ENCODE measurements at places on chromosomes 13 and 19.

GRCh38 chr19:10615429-10616023, 9.8 kb upstream of the SLC44A2 start:
- DNase-seq: no peak

GRCh38 chr13:41550276-41550675, 92.9 kb downstream of the RGCC start:
- DNase-seq: peak; percentile 62

DNA sequence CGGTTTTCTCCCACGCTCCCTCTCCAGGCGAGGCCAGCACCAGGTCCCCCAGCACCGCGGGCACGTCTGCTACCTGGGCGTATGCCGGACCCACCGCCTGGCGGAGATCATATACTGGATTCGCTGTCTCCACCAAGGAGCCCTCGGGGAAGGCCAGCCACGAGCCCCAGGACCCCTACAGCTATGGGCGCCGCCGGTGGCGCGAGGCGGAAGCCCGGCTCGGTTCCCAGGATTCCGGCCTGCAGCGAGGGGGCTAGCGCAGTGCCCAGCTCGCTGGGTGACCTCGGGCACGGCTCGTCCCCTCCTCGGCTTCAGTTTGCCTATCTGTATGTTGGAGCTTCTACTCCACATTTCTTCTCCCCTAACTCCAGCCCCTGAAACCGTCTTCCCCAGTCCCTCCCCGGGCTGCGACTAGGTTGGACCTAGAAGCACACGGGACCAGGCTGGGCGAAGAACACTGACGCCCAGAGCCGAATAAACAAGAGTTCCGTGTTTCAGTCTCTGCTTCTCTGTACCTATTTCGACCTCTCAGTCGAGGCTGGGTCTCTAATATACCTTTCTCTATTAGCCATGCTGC, 749 bp upstream of the CPT1C start:
- no peak for DNase-seq

- DNase-seq: no peak
These were observed 331.1 kb upstream of the KLF12 start for GRCh38 chr13:74465271-74465670.

- no peak for DNase-seq
These were observed 4.3 kb downstream of the LSM14A start for GRCh38 chr19:34176581-34176980.

DNA sequence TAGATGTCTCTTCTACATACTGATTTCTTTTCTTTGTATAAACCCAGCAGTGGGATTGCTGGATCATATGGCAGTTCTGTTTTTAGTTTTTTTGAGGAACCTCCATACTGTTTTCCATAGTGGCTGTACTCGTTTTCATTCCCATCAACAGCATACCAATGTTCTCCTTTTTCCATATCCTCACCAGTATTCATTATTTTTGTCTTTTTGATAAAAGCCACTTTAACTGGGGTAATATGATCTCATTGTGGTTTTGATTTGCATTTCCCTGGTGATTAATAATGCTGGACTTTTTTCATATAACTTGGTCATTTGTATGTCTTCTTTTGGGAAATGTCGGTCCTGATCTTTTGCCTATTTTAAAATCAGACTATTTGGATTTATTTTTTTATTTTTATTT, 108.5 kb downstream of the PAN3 start:
- no peak for DNase-seq

- no peak for DNase-seq
These were observed 39.9 kb downstream of the STARD13 start for GRCh38 chr13:33245505-33246158.

GRCh38 chr13:70964874-70965273, 856.6 kb upstream of the KLHL1 start:
- DNase-seq: no peak

DNA sequence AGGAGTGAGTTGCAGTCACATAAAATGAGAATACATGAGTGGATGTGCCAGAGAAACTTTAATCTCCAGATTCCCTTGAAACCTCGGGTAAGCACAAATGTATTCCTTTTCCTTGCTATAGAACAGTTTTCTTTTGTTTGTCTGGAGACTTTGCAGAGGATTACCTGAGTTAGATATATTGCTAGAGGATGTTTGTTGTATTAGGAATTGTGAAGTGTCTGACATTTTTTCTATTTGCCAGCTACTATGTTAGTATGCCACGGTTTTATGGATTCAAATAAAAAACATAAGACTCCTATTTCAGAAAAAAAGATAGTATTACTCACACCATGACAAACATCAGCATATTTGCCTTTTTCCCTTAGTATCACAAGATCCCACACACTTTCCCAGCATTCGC, 844.9 kb upstream of the SLITRK5 start:
- no peak for DNase-seq

GRCh38 chr13:38819596-38819995, 132.7 kb downstream of the FREM2 start:
- DNase-seq: no peak

GRCh38 chr19:19628501-19629134, 598 bp upstream of the LPAR2 start:
- DNase-seq: no peak

GRCh38 chr13:32737111-32737571, 150.9 kb downstream of the PDS5B start:
- no peak for DNase-seq
